ENCODE measurements at places on chromosomes 16 and 17.

DNA sequence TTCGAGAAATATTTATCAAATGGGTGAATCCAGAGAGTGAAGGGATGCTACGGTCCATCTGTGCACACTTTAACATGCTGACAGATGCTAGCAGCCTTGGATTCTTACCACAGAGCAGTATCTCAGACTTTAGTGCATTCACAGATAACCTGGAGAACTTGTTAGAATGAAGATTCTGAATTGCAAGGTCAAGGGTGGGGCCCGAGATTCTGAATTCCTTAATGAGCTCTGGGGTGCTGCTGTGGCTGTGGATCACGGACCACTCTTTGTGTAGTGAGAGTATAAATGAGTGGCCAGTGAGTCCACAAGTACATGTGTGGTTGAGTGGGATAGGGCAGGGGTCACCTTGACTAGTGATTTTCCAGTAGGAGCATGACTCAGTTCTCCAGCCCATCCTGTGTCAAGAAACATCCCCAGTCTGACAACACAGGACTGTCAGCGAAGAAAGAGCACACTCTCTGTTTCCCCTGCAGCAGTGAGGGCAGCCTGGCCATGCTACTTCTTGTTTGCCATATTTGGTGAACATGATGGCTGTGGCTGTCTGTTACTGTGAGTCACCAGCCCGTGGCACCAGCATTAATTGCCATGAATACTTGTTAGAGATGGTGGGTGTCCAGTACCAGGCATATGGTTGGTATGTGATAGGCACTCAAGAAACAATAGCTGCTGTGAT, 13.0 kb upstream of the SALL1 start:
- no peak for DNase-seq

DNA sequence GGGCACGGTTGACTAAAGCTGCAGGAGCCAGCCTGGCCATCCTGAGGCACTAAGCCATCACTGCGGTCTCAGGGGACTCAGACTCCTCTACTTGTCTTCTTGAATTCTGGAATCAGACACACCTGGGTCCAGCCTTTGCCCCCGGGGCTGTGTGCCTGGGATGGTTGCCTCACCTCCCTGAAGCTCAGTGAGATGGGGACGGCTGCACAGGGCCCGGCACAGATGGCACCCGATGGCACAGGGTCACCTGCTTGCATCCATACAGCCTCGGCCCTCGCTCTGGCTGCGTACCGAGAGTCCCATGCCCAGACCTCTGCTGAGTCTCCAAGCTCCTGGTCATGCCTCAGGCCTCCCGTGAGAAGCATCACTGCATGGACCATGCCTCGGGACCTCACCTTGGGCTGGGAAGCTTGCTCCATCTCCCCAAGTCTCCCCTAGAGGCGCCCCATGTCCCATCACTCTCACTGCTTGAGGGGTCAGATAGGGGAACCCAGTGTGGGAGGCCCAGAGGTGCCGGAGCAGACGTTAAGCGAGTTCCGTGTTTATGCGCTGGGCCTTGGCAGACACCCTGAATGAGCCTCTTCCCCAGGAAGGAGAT, 316.3 kb downstream of the SEC14L1 start:
- no peak for DNase-seq

GRCh38 chr17:10589553-10590145, 40.2 kb upstream of the MYH2 start:
- DNase-seq: no peak

- DNase-seq: no peak
Observed at GRCh38 chr17:39246274-39246673, 20.5 kb upstream of the STAC2 start.

DNA sequence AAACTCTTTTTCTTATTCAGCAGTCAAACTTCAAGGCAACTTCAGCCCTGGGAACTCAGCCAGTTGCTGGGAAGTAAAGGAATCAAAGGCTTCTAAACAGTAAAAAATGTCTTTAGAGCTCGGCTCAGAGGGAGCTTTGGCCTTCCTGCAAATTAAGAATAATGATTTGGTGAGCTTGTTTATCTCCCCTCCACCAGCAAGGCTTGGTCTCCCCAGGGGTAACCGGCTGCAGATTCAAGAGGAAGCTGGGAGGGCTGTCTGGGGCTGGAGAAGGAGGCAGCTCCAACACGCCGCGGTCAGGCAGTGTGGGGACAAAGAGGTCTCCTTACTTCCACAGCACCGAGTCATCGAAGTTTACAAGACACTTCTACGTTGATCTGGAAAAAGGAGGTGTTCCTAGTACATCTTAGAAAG, 17.7 kb upstream of the DOC2B start:
- DNase-seq: no peak

- DNase-seq: no peak
Observed at GRCh38 chr16:30656974-30657865, 1.0 kb upstream of the FBRS start.

- no peak for DNase-seq
Observed at GRCh38 chr17:70307430-70308225, 138.3 kb downstream of the KCNJ2 start.

- no peak for DNase-seq
Observed at GRCh38 chr17:37700881-37701280, 44.0 kb downstream of the HNF1B start.

DNA sequence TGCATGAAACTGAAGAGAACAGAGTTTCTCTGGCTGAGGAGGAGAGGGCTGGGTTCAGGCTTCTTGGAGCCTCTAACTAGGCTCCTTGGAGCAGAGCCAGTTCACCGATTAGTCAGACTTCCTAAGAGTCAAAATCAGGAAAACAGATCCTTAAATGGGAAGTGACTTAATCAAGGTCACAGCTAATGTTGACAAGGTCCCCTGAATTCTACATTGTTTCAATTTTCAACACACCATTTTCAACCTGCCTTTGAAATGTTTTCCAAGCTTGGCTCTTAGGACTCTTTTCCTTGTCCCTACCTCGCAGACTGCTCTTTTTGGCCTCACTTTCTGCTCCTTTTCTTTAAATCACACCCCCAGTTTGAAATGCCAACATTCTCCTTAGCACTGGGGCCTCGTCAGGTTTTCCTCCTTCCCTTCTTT, 16.3 kb downstream of the MYL4 start:
- DNase-seq: no peak

DNA sequence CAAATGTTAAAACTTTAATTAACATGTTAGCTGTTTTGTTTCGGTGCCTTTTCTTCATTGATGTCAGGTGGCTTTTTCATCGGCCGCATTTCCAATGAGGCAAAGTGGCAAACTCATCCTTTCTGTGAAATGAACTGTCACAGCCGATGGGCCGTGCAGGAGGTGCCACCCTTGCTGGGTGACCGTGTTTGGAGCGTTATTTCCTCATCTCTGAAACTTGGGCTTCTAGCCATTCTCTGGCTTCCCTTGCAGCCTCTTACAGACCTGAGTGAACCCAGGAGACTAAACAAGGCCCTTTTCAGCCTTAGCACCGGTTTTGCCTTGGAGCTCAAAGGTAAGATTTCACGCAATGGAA, 42.2 kb upstream of the PRSS54 start:
- no peak for DNase-seq

- no peak for DNase-seq
Observed at GRCh38 chr17:39486242-39486641, 25.0 kb downstream of the CDK12 start.

- DNase-seq: no peak
Observed at GRCh38 chr17:13462673-13463124, 139.0 kb downstream of the HS3ST3A1 start.

- no peak for DNase-seq
Observed at GRCh38 chr16:22093996-22094395, 1.7 kb downstream of the VWA3A start.

DNA sequence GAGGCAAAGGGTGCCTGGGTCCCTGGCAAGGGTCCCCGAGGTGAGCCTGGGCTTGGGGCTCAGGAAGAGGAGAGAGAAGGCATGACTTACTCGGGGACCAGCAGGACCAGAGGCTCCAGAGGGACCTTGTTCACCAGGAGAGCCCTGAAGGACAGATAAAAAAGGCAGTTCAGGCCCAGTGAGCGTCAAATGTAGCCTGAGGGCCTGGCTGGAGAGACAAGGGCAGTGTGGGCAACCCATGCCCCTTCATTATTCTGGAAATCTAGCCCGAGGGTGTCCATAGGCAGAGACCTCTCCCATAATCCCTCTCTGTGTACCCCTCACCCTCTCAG, 14.1 kb downstream of the COL1A1 start:
- DNase-seq: no peak

DNA sequence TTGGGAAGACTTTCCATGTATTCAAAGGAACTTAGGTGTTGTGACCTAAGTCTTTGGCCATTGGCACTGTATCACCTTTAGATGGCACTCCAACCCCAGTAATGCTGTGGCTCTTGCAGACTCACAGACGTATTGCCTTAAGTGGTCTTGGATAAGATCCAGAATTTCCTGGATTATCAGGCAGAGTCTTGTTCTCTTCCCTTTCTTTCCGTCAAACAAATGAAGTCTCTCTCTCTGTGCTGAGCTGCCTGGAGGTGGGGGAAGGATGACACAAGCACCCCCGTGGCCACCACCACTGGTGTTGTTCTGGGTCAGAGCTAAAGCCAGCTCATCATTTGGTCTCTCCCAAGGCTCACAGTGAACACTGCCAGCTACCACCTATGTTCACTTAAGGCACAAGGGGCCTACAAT, 789.9 kb upstream of the KIF2B start:
- no peak for DNase-seq

GRCh38 chr17:38341035-38341721, 2.6 kb downstream of the GPR179 start:
- no peak for DNase-seq

DNA sequence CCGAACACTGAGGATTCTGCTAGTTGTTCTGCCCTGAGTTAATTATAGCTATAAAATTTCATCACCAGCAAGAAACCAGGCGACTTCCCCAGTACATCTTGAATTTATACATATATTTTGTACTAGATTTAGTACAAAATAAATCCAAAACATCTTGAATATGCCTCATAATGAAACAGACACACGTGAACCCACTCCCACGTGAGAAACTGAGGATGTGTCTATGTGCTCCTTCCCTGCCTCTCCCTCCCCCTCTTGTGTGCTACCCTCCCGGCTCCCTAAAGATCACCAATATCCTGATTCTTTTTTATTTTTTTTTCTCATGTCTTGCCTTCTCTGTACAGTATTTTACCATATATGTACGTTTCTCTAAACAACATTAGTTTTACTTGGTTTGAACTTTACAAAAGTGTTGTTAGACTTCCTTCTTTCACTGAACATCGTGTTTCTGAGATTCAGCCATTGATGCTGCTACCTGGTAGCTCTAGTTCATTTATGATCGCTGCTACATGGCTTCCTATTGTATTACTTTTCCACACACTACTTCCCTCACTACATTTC, 1.1 kb upstream of the LCMT1 start:
- DNase-seq: no peak

- no peak for DNase-seq
Observed at GRCh38 chr17:50904518-50905459, 38.6 kb upstream of the TOB1 start.

DNA sequence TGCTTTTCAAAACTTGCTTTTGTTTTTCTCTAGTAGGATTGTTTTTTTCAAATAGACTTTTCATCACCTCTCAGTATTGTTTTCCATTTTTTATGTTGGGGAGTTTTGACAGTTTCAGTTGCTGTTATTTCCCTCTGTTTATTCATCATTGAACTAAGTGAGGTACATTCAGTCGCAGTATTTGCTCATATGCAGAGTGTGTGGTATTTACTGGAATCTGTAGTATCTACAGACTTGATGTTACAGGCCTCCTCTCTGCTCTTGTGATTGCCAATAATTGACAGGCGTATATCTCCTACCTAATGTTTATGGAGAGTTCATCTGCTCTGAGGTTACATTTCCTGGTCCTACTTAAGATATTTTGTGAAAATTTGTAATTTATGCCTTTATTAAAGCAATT, 49.6 kb downstream of the COX10 start:
- peak; percentile 4 for DNase-seq

GRCh38 chr17:76878568-76878967, 10.4 kb downstream of the MGAT5B start:
- no peak for DNase-seq

GRCh38 chr16:50161950-50162349, 8.8 kb downstream of the TENT4B start:
- DNase-seq: no peak

GRCh38 chr17:28763137-28763799, 19.5 kb downstream of the TRAF4 start:
- no peak for DNase-seq

DNA sequence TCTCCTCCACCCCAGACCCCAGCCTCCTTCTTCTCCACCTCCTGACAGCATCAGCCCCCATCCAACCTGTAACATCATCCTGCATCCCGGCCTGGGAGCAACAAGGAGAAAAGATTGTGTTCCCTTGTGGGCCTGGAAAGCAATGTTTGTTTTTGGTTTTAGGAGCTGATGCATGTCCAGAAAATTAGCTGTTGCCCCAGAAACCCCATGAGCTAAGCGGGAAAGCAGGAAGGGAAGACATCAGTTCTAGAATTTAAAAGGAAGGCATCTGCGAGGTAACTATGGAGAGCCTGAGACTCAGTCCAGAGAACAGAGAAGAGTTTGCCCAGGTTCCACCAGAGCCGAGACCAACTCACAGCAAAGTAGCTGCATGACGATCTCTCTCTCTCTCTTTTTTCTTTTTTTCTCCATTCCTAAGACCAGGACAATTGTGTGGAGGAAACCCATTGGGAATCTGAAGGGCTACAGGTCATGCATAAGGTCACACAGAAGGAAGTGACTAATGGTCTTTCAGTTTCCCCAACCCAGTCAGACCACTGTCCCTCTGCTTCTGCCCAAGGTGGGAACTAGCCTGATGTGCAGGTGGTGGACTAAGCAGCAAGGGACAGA, 124.4 kb downstream of the SLC39A11 start:
- no peak for DNase-seq

GRCh38 chr17:6455321-6455705, 11.1 kb downstream of the PIMREG start:
- no peak for DNase-seq

Measured in GM12864 (cell line).